ENCODE measurements at places on chromosomes 1 and 21.

GRCh38 chr1:13764588-13765332, 64.8 kb downstream of the PRDM2 start:
- no peak for DNase-seq

- DNase-seq = no peak
These were observed 12.3 kb downstream of the LY9 start for GRCh38 chr1:160808289-160808688.

- DNase-seq = peak; percentile 58
These were observed 2.8 kb downstream of the KCNJ9 start for GRCh38 chr1:160083968-160084770.

GRCh38 chr1:230067419-230067870, 407 bp downstream of the GALNT2 start:
- DNase-seq = no peak

- no peak for DNase-seq
These were observed 236.6 kb downstream of the HHAT start for GRCh38 chr1:210565306-210565705.

- DNase-seq = no peak
These were observed 40.1 kb upstream of the MYSM1 start for GRCh38 chr1:58739856-58740466.

All from activated CD4-positive, alpha-beta T cell treated with anti-CD3 and anti-CD28 coated beads for 1 hour (primary cell).